ENCODE measurements at places on chromosomes 6 and 20.

DNA sequence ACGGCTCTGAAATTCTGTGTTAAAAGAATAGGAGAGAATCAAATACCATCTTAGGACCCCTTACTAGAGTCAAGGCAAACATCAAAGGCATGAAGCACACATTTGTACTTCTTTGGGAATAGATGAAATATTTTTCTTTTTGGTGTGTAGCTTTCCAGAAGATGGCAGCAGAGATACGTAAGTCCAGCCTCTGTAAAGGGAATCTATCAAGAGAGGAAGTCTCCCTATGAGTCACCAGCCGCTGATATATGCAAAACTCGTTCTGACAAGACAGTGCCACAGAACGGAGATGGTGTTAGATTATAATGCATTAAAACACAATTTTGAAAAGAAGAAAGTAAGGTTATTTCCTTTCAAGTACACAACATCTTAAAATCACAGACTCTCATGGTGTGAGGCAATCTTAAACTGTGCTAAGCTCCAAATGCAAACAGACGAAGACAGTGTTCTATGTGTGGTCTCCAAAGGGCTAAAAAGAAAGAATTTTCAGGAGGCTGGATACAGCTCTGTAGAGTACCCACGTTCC is 120.0 kb upstream of the AGPAT4 start:
- H3K4me1 ChIP-seq, result no peaks in the 10 kb centered on the region
- H3K36me3 ChIP-seq, result no peaks in the 10 kb centered on the region
- peak; percentile 56 for DNase-seq
- no peak overlapping the region for H3K4me3 ChIP-seq

DNA sequence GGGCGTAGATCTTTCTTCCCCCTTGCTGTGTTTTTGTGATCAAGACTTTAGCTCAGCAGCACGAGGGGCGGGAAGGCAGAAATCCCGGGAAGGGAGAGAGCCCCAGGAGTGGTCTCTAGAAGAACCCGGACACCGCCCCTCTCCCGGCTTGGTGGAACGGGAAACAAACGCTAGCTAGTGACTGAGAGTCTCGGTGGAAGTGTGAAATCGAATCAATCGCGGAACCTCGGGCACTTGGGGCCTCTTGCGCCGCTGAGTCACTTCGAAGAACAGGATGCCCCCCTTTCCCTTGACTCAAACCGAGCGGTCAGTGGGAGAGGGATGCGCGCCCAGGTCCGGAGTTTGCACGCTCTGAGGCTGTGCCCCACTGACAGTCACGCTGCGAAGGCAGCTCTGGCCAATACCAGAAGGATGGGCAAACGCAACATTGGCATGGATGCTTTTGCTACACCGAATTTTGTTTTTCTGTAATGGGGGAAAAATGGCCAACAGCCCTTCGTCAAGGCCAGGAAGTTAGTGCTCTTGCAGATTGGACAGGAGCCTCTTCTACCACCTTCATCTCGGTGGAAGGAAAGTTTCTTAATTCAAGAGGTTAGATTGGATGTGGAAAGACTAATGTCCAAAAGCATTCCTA is 1.6 kb upstream of the OLIG3 start:
- peaks cover 26% of the 10 kb centered on the region for H3K36me3 ChIP-seq
- H3K27ac ChIP-seq, result no peak overlapping the region
- peaks cover 37% of the 10 kb centered on the region for H3K4me1 ChIP-seq
- H3K27me3 ChIP-seq, result peaks cover 86% of the 10 kb centered on the region
- DNase-seq, result no peak

- no peak overlapping the region for H3K27ac ChIP-seq
- DNase-seq, result no peak
- no peak overlapping the region for H3K4me3 ChIP-seq
- H3K36me3 ChIP-seq, result peaks cover 24% of the 10 kb centered on the region
These were observed 41.0 kb downstream of the SNX14 start for GRCh38 chr6:85552652-85553051.

- H3K36me3 ChIP-seq, result no peaks in the 10 kb centered on the region
- H3K27me3 ChIP-seq, result no peaks in the 10 kb centered on the region
- H3K27ac ChIP-seq, result no peak overlapping the region
These were observed 192.2 kb upstream of the SGK1 start for GRCh38 chr6:134510142-134510541.

DNA sequence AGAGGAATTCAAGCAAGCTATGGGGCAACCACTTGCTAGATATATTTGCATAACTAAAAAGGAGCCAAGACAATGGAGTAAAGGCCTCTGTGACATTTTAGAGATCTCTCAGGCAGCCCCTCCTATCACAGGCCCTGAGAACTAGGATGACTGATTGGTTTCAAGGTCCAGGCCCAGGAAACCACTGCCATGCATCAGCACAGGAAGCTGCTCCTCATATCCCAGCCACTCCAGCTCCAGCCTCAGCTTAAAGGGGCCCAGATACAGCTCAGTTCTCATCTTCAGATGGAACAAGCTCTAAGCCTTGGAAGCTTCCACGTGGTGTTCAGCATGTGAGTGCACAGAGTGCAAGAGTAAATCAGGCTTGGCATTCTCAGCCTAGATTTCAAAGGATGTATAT is 21.1 kb upstream of the THBS2 start:
- no peaks in the 10 kb centered on the region for H3K4me1 ChIP-seq
- no peak for DNase-seq
- H3K27me3 ChIP-seq, result peaks cover 5% of the 10 kb centered on the region
- H3K36me3 ChIP-seq, result peaks cover 1% of the 10 kb centered on the region

GRCh38 chr6:112291161-112291762 is 36.9 kb upstream of the LAMA4 start:
- H3K4me1 ChIP-seq, result peaks cover 8% of the 10 kb centered on the region
- H3K4me3 ChIP-seq, result no peak overlapping the region
- H3K27me3 ChIP-seq, result peaks cover 46% of the 10 kb centered on the region
- DNase-seq, result no peak
- H3K27ac ChIP-seq, result no peak overlapping the region

DNA sequence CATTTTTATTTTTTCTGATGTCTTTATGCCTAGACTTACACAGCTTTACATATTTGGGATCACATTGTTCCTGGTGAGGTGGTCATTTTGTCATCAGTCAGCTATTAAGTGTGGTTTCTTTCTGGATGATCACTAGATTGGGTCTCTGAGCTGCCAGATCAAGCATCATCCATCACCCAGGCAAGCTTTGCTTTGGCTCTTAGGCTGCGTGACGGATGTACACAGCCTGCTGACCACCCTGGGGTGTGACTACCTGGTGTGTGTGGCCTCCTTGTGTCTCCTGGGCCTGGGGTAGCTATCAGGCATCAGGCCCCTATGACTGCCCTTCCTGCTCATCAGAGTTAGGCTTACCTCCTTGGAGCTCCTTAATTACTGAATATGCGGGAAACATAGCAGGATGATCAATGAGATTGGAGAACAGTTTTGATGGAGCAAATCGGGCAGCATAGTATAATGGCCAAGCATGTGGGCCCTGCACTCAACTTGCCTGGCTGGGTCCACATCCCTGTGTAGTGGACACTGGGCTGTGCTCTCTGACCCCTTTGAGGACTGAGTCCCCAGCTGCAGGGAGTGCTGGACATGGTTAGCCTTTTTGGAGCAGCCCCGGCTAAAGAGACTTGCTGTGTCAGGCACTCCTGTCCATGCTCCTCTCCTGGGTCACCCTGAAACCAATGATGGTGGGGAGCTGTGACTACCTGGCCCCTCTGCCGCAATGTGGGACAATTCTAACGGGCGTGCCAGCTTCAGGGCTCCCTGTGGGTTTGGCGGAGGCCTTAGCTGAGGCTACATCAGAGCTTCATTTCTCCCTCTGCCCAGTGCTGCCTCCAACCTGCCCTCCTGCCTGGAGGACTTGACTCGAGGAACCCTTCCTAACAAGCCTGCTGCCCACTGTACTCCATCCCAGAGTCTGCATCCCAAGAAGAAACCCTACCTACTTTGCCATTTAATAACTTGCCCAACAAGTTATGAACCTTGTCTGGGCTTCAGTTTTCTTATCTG is 8.2 kb downstream of the DAAM2 start:
- no peaks in the 10 kb centered on the region for H3K36me3 ChIP-seq
- DNase-seq, result no peak
- no peak overlapping the region for H3K4me3 ChIP-seq
- H3K4me1 ChIP-seq, result no peaks in the 10 kb centered on the region

DNA sequence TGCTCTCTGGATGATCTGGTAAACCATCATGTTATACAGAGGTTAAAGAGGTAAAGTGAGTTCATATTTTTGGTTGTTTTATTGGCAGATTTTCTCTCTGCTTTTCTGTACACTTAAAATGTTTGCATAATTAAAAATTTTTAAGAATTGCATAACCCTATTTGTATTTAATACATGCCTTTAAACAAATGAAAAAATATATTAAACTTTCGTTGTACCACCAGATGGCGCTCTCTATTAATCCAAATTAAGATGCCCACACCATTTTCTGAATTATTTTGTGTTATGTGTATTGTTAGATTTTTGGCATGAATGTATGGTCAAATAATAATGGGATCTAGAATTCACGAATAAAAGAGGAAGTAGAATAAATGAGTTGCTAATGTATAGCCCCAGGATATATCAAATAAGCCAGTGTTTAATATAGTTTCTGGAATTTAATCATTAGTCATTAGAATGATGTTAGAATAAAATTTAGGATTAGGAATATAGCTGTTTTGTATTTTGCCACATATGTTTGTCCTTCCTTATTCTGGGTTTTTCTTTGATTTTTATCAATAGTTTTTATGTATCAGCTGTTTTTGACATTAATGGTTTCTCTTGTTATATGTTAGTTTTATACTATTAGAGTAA is 38.9 kb downstream of the SMAP1 start:
- H3K27ac ChIP-seq, result no peak overlapping the region
- peak; percentile 25 for DNase-seq
- no peak overlapping the region for H3K4me3 ChIP-seq

- no peak overlapping the region for H3K4me3 ChIP-seq
- no peaks in the 10 kb centered on the region for H3K36me3 ChIP-seq
- H3K4me1 ChIP-seq, result no peaks in the 10 kb centered on the region
- H3K27me3 ChIP-seq, result peaks cover 39% of the 10 kb centered on the region
- no peak overlapping the region for H3K27ac ChIP-seq
These were observed 597.9 kb downstream of the EPM2A start for GRCh38 chr6:145137425-145137824.

GRCh38 chr20:14142171-14142570 is 146.9 kb downstream of the MACROD2 start:
- H3K36me3 ChIP-seq, result no peaks in the 10 kb centered on the region
- no peak for DNase-seq
- H3K4me1 ChIP-seq, result no peaks in the 10 kb centered on the region
- no peak overlapping the region for H3K27ac ChIP-seq

GRCh38 chr6:41602864-41603608 is 35.2 kb upstream of the MDFI start:
- H3K4me3 ChIP-seq, result no peak overlapping the region
- peaks cover 7% of the 10 kb centered on the region for H3K4me1 ChIP-seq
- peaks cover 12% of the 10 kb centered on the region for H3K36me3 ChIP-seq

DNA sequence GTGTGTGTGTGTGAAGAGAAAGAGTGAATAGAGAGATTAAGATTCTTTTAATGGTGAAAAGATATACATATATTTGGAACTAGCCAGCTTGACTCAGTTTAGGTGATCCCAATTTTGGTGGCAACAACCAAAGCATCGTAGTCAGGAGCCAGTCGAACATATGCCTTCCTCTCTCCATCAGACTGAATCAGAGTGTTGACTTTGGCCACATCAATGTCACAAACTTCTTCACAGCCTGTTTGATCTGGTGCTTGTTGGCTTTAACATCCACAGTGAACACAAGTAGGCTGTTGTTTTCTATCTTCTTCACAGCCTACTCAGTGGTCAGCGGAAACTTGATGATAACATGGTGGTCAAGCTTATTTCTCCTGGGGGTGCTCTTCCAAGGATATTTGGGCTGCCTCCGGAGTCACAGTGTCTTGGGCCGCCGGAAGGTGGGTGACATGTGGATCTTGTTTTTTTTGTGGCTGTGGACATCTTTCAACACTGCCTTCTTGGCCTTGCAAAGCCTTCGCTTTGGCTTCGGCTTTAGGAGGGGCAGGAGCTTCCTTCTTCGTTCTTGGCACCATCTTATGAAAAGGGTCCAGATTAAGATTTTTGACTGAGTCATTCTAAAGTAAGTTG is 3.4 kb downstream of the HLA-F start:
- no peaks in the 10 kb centered on the region for H3K27me3 ChIP-seq
- peaks cover 91% of the 10 kb centered on the region for H3K36me3 ChIP-seq
- H3K4me1 ChIP-seq, result peaks cover 69% of the 10 kb centered on the region

DNA sequence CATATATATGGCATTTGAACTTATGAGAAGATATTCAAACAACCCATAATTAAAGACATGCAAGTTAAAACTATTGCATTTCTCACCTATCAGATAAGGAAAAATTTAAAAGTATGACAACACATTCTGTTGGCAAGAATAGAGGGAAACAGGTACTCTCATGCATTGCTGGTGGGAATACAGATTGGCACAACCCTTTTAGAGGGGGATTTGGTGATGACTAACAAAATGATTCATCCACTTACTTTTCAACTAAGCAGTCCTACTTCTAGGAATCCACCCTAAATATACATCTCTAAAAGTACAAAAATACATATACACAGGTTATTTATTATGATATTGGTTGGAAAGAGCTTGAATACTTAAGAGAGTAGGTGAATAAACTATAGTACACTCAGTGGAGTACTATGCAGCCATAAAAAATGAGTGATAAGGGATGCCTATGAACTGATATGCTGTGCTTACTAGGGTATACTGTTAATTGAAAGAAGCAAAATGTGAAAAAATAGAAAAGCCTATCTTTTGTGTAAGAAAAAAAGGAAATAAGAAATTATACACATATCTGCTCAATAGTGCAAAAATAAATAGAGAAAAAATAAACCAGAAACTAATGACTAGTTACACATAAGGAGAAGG is 42.2 kb downstream of the ADAT2 start:
- no peaks in the 10 kb centered on the region for H3K27me3 ChIP-seq
- H3K4me1 ChIP-seq, result peaks cover 1% of the 10 kb centered on the region
- DNase-seq, result no peak

DNA sequence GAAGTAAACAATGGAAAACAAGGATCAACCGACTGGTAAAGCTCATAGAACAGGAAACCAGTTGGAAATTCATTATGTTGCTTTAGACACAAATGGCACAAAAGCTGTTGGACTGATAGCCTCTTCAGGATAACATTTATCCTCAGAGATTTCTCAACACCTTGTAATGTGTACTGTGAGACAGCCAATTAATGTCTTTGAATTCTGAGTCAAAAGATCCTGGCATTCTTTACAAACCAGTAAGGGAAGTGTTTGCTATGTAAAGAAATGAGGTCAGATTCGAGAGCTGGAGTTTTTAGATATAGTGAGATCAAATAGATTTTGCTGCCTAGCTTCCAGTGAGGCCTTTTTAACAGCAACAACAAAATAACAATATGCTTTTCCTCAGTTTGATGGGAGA is 439.2 kb downstream of the C6orf118 start:
- H3K4me3 ChIP-seq, result no peak overlapping the region
- H3K27me3 ChIP-seq, result no peaks in the 10 kb centered on the region

DNA sequence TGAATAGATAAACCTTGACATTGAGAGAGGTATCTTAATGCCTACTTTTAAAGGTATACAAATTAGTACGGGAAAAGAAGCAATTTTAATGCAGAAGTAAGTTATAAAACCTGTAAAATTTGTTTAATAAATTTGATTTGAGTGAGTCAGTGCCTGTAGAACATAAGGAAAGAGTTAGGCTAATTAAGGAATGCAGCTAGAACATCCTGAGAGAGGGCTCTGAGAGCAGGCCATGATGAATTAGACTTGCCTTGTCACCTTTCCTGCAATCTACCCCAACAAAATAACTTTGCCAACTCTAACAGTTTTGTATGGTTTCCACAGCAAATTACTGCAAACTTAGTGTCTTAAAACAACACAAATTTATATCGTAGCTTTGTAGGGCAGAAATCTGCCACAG is 700.8 kb downstream of the RFPL4B start:
- H3K36me3 ChIP-seq, result no peaks in the 10 kb centered on the region
- DNase-seq, result no peak
- no peak overlapping the region for H3K4me3 ChIP-seq
- no peaks in the 10 kb centered on the region for H3K4me1 ChIP-seq
- H3K27ac ChIP-seq, result no peak overlapping the region
- H3K27me3 ChIP-seq, result no peaks in the 10 kb centered on the region

All from effector memory CD8-positive, alpha-beta T cell (primary cell).